Stimulated activated naive CD4-positive, alpha-beta T cell treated with Interleukin-2 at 50 U/mL for 16 hours (primary cell): ENCODE measurements at places on chromosomes 7 and 10.

- DNase-seq = no peak
Observed at GRCh38 chr7:8594115-8594514, 160.7 kb downstream of the NXPH1 start.

- DNase-seq = no peak
Observed at GRCh38 chr7:75573477-75574019, 81.4 kb downstream of the SPDYE5 start.

DNA sequence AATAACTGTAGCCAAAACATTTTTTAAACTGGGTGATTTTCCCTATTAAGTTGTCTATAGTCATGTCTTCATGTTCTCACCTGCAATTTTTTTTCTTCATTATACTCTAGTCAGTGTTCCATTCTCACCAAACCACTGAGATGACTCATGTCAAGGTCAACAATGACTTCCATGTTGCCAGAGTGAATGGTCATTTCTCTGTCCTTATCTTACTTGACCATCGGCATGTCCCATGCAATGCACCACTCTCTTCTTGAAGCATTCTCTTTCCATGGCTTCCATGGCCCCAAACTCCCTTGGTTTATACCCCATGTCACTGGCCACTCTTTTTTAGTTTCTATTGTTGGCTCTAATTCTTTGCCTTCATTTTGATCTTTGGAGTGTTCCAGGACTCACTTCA, 173.9 kb downstream of the PPP1R17 start:
- DNase-seq = no peak

DNA sequence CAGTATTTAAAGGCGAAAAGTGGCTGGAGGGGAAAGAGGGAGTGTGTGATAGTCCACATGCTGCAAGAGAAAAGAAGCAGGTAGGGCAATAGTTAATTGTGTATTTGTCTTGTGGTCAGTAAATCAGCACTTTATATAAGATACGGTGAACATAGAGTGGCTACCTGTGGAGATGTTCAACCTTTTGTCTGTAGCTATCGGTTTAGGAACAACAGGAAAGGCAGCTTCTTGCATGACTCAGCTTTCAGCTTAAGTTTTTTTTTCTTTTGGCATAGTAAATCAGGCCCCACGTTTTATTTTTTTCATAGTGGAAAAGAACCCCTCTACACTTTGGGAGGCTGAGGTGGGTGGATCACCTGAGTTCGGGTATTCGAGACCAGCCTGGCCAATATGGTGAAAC, 14.2 kb upstream of the MTPN start:
- DNase-seq = no peak

DNA sequence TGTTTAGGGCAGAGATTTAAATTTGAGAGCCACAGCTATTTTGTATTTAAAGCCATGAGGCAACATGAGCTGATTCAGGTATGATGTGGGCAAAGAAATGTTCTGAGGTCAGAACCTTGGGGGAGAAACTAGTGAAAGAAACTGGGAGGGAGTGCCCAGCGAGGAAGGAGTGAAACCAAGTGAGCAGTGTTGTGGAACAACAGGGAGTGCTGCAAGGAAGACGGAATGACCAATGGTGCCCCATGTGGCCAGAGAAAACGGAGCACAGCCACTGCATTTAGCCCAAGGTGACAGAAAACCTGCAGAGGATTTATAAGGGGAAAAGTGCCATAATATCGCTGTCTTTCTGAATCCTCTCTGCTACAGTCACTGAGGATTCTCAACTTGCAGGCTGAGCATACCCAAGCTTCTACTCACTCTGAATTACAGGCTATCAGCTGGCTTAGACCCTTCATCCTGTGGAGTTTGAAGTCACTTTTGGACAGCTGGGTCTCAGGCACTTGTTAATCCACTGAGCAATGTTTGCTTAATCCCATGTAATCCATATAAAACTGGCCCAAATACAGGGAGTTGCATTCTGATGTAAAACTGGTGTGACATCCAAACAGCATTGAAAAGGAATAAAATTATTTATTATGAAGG, 777.3 kb downstream of the CCSER2 start:
- no peak for DNase-seq

DNA sequence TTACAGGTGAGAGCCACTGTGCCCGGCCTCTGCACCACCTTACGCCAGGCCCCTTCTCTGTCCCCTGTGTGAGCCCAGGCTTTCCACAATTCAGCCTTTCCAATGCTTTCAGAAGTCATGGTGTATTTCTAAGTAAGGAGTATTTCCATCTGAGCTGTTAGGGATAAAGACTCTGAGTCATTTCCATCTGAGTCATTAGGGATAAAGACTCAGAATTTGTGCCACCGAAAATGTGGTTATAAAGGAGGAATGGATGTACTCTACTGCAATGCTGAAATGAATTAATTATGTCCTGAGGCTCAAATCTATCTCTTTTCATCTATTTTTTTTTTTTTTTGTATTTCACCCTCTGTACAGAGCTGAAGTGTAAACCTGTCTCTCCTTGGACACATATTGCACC, 84.0 kb downstream of the GATA3 start:
- no peak for DNase-seq
